ENCODE measurements at places on chromosomes 5 and 9.

DNA sequence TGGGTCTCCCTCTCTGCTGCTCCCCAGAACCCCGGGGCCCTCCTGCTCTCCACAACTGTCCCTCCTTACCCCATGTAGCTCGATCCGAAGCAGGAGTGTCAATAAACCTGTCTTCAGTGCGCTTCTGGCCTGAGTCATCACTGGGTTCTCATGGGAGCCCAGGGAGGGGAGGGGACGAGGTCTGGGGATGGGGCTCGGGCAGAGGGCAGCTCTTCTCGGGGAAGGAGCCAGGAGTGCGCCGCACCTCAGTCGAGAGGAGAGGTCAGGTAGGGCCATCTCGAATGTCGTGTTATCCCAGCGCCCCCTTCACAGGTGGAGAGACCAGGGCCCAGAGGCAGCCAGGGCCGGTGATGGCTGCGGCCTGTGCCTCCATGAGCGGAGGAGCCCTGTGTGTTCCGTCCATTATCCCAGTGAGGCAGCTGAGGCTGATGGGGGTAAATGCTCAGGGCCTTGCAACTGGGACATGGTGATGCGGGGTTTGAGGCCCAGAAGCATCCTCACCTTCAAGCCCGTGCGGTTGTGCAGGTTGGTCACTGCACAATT, 52.1 kb downstream of the LRSAM1 start:
- DNase-seq, result no peak

- DNase-seq, result no peak
Observed at GRCh38 chr5:72170101-72170500, 62.8 kb downstream of the MAP1B start.

DNA sequence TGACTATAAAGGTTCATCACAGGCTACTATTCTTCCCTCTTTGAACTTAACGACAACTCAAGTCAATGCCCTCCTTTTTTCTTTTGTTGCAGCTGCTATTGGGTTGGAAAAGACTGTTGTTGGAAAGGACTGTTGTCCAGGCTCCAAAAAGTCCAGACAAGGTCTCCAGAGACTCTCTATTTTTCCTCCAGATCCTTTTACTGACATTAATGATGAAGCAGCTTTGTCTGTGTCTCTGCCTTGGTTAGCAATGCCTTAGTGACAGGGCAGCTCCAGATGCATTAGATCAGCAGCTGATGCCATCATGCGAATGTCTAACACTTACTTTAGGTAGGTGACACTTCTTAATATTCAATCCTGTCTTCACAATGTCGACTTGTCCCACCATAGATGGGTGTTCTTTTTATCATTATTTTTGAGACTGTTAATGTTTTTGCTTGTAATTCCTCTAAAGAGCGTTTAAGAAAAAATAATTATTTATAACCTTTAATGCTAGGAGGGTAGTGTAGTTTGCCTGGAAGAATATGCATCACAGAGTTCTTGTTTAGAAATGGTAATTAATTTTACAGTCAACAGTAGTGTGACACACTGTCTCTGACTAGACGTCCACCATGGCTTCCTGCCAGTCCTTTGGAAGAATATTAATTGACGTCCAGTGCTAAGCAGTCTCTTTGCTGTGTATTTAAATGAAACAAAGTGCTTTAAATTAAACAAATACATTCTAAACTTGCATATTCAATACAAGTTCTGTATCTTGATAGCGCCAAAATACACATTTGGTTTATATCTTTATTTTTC, 492.2 kb downstream of the NR2F1-AS1 start:
- no peak for DNase-seq

DNA sequence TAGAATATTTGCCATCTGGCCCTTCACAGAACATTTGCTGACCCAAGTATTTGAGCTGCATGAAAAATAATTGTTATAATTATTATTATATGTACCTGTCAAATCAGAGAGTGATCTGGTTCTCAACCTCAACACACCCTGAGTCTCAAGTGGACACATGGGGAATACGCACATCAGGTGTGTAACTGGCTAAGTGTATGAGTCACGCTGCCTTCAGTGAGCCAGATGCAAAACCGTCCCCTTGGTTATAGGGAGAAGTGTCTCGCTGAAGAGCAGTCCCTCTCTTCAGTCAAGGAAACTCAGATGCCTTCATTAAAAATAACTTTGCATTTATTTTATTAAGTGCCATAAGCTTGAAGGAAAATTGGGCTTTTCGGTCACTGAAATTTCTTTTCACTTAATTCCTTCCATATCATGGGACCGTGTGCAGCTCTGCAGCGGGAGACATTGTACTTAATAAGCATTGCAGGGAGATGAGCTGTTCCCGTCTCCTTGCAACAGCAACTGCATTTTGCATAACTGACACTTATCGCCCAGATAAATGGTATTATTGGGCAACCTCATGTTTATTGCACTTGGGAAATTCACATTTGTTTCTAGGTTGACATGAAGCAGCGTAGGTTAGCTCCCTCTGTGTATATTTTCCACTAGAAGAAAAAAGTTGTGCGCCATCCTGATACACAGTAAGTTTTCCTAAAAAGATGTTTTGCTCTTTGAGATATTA, 512.3 kb upstream of the DAP start:
- DNase-seq, result no peak

- peak; percentile 16 for DNase-seq
Observed at GRCh38 chr5:130135506-130135905, 231.2 kb downstream of the CHSY3 start.

- peak; percentile 63 for DNase-seq
Observed at GRCh38 chr9:91415290-91415689, 8.3 kb downstream of the NFIL3 start.

Measured in inflammatory macrophage treated with lipopolysaccharide for 1 hour (primary cell).